ENCODE measurements at places on chromosomes 12 and 14.

DNA sequence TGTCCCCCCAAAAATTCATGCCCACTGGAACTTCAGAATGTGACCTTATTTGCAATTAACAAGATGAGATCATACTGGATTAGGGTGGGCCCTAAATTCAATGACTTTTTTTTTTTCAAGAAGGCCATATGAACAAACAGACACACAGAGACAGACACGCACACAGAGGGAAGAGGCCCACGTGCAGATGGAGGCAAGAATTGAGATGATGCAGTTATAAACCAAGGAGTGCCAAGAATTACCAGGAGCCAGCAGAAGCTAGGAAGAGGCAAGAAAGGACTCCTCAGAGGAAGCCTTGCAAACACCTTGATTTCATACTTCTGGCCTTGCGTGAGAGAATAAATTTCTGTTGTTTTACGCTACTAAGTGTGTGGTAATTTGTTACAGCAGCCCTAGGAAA, 33.4 kb downstream of the NELL2 start:
- DNase-seq = no peak

- DNase-seq = no peak
Measured at GRCh38 chr14:71885301-71885700, 46.9 kb upstream of the RGS6 start.

- no peak for DNase-seq
Measured at GRCh38 chr14:61495809-61496208, 174.4 kb downstream of the PRKCH start.

DNA sequence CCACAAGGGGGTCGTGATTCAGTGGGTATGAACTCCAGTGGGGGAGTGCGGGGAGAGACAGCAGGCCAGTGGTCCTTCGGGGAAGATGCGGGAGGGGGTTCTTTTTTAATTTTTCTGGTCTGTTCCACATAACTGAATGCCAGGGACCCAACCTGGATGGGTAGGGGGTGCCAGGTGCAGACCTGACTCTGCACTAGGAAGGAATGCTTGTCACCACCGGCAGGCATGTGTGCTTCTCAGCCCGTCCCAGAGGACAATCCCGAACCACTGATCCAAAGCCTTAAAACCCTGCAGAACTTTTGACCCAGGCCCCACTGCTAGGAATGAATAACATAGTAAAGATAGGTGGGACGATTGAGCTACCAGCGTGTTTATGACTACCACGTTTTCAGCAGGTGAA, 72.0 kb downstream of the DIO3 start:
- no peak for DNase-seq

GRCh38 chr12:114858388-114859146, 174.6 kb upstream of the TBX3 start:
- DNase-seq = no peak

DNA sequence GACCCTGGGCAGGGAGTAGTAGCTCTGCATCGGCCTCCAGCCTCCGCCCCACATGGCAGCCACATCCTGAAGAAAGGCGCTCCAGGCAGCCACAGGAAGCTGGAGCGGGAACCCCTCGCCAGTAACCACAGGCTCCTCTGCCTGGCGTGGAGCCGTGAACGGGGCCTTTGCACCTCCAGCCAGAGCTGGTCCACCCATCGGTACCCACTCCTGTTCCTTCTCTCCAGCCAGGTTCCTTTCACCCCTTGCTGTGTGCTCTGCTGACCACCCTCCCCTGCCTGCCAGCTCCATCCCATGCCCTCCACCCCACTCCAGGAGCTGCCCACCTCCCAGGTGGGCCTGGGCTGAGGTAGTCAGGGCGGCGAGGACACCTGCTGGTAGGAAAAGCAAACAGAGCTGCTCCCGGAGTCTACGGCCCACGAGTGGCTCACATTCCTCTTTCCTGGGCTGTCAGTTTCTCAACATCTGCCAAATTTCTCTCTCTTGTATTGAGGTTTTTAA, 2.7 kb downstream of the TGFB3 start:
- DNase-seq = no peak

- DNase-seq = no peak
Measured at GRCh38 chr14:92945959-92946846, 23.3 kb downstream of the CHGA start.

DNA sequence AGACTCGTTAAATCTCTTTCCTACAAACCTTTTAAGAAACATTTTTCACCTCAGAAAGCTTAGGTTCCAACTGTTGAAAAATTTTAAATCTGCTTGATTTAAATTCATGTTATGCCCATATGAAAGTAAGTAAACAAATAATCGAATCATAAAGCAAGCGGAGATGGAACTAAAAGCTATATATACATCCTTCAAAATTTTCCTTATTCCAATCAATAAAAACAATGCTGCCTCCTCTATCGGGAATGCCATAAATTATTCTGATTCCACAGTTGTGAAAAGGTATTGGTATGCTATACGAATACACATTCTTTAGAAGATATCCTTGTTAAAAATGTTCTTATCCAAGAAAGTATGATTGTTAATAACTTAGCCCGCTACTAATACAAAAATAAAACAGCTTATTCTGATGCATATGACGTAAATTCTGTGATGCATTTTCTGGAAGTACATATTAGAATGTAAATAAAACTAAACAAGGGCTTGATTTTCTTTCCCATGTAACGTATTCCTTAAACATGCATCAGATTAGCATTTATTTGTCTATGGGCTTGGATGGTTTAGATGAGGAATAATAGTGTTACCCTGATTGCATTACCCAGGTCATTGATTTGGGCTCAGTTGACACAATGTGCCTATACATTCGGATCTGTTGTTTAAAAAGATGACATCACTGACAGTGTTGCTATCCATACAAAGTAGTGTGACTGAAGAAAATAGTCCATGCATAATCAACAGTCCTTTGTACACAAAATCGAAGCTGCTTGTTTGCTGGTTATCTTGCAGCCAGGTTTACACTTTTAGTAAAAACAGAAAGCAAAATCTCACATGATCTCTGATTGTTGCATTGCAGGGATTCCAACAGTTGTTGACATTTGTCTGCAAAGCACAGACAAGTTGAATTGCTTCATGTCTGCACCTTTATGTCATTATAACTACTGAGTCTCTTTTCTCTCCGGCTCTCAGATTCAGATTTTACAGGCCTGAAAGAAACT, 656 bp upstream of the DTD2 start:
- no peak for DNase-seq

GRCh38 chr12:132020292-132020691, 70.5 kb downstream of the EP400 start:
- no peak for DNase-seq

DNA sequence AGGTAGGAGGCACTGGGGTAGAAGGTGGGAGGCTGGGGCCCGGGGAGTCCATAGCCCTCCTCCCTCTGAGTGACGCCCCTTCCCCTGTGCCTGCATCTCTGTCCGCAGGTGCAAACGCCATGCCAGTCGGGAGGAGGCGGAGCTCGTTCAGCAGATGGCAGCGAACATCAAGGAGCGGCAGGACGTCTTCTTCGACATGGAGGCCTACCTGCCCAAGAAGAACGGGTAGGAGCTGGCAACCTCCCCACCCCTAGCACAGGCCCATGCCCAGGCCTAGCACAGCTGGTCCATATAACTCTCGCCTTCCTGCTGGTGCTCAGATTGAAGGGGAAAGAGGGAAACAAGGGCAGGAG, 35.6 kb downstream of the TMEM120B start:
- DNase-seq = no peak

DNA sequence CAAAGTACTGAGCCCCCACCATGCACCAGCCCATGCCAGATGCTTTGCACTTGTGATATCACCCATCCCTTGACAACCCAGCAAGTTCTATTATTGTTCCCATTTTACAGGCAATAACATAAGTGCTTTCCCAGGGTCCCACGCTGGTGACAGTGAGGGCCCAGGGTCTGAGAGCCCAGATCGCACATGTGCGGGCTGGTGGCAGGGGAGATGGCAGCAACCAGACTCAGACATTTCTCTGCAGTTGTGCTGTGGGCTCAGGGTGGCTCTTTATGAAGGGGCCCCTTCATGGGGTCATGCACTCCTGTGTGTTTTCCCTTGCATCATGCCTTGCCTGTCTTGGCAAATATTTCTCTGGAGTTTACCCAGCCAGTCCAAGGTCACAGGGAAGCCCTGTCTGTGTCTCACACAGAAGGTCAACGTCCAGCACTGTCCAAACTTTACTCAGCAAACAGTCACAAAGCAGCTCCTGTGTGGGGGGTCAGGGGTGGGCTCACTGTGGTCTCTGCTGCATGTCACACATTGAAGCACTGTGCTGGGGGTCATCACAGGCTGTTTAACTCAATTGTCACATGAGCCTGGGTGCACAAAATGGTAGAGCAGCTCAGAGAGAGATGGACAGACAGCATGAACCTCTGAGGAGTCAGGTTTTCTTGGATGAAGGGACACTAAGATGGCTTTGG, 12.7 kb downstream of the SERPINA5 start:
- no peak for DNase-seq

- DNase-seq = no peak
Measured at GRCh38 chr14:98946940-98947339, 325.1 kb downstream of the BCL11B start.
